Stimulated activated CD4-positive, alpha-beta T cell treated with anti-CD3 and anti-CD28 coated beads, Interleukin-1b, Interleukin-23, amount 100 ng/mL, for 24 hours (primary cell): ENCODE measurements at places on chromosomes 5 and 9.
A peak's percentile ranks its signal among the peaks of the same experiment; 100 is the strongest.

DNA sequence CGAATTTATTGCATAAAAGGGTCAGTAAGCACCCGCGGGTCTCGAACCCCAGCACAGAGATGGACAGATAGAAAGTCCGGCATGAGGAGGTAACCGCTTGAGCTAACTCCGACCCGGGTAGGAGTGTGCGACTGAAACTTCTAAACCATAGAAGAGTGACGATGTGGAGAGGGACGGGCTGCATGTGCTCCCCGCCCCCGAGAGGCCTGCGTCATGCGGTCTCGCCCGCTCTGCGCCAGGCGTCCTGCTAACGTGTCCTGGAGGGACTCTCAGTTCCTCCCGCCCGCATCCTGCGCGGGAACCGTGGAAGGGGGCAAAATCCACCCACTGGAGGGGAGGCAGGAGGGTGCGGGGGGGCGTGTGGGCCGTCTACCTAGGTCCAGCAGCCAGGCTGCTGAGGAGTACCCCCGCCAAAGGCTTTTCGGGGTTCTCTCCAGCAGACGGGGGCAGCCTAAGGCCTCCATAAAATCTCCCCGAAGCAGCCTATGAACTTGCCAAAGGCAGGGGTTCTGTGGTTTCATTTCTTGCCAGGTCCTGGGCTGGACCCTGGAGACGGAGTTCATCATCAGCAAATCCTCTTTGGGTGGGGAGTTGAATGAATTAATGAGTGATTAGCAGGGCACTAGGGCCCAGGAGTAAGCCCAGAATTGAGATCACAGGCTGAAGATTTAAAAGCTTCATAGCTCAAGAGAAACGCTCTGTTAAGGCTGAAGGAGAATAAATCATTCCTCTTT, 51.9 kb downstream of the TGFBI start:
- peak; percentile 53 for DNase-seq

DNA sequence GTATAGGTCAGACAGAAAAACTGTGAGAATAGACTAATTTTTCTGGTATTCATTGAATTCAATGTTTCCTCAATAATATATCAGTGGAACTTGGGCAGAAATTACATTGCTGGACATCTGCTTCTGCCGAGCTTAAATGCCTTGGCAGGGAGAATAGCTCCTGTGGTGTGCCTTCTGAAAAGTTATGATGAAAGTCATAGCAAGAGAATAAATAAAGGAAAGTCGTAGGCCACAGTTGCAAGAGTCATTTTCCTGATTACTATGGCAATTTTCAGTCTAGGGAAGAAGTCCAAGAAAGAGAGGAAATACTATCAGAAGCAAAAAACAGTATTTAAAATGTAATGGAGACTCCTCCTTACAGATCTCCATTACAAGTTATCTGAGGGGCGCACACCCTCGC, 1596.1 kb upstream of the WWC1 start:
- no peak for DNase-seq

DNA sequence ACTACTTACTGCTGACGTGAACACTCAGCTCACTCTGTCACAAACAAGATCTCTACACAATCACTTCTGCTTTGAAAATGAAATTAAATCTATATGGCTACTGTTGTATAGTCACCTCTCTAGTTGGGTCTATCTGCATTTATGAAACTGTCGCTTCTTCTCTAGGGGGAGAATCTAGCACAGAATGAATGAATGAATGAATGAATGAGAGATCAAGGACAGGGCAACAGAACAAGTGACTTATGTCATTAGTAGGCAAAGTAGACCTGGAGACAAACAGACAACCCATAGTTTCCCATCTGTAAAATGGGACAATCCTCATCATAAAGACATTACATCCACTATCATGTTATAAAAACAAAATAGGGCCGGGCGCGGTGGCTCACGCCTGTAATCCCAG, 13.4 kb downstream of the PTCH1 start:
- DNase-seq: no peak

- no peak for DNase-seq
Measured at GRCh38 chr9:90854637-90855175, 53.1 kb downstream of the SYK start.

- no peak for DNase-seq
Measured at GRCh38 chr9:28264368-28264767, 691.1 kb upstream of the C9orf72 start.
